RWPE1 (cell line): ENCODE measurements at places on chromosomes 3 and 15.

DNA sequence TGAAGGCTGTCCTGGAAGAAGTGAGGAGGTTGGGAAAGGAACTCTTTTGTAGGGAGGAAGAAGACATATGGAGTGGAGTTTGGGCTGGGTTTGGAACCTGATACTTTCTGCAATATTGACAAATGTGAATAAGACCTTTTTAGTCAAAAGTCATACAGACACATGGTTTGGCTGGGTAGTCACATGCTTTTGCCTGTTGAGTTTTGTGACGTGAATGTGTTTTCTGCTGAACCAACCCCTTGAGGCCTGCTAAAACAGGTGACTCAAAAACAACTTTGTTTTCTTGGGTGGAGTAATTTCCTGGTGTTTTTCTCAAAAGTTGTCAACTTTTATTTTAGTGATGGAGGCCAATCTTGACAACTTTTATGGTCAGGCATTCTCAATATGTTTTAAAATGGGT lies 39.4 kb upstream of the CCR4 start:
- DNase-seq: no peak

- DNase-seq: no peak
These were observed 15.1 kb upstream of the XYLB start for GRCh38 chr3:38331257-38332022.

DNA sequence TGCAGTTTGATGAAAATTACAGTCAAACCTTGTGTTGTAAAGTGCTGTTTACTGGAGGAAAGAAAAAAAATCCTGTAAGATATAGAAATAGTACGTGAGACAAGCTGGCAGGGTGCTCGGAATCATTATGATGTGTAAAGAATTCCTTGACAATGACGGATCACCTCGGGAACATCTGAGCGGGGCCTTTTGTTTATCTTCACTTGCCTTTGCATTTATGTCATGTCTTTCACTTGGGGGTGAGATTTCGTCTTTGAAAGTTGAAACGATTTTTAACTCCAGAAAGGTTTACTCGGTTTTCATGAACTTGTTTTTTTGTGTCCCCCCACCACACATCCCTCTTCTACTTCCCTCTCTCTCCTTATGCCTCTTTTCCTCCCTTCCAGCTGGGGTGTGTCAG lies 128.3 kb upstream of the VEPH1 start:
- DNase-seq: no peak

GRCh38 chr15:60859996-60860494 lies 369.1 kb downstream of the RORA start:
- DNase-seq: no peak

- no peak for DNase-seq
These were observed 507.0 kb upstream of the TPRG1 start for GRCh38 chr3:188664795-188665194.
